ENCODE measurements at places on chromosomes 5 and 9.

DNA sequence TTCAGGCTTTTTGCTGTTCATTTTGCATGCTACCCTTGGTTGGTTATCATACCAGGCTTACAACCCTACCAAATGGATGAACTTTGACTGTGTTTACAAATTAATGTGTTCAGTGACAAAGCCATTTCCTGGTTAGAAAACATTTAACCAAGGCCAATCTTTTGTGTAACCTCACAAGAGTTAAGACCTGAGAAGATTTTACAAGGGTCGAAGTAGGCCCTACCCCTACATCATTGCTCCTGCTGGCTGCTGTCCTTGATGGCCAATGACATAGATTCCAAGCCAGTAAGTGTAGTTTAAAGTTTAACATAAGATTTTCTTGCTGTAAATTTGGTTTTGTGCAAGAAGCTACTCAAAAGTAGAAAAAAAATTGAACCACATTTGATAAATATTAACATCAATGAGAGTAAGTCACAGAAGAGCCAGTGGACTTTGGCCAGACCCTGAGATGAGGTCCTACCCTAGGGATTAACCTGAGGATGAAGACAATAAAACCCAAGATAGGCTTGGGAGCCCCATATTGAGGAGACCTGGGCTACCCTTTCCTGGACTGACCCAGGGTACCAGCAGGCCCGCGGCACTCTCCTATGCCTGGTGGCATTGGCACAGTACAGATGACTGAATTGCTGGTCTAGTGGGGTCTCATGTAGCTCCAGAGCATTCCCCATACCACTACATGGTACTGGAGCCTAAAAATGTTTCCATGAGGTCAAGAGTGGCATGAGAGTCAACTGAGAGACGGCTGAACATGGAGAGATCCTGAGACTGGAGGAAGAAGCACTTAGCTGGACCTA, 8.3 kb downstream of the C1QTNF3 start:
- DNase-seq: no peak

- DNase-seq: no peak
Measured at GRCh38 chr5:145983446-145983845, 47.1 kb downstream of the SH3RF2 start.

GRCh38 chr5:10914741-10915480, 153.9 kb upstream of the DAP start:
- no peak for DNase-seq

- DNase-seq: no peak
Measured at GRCh38 chr9:92632641-92633040, 37.3 kb downstream of the IPPK start.

DNA sequence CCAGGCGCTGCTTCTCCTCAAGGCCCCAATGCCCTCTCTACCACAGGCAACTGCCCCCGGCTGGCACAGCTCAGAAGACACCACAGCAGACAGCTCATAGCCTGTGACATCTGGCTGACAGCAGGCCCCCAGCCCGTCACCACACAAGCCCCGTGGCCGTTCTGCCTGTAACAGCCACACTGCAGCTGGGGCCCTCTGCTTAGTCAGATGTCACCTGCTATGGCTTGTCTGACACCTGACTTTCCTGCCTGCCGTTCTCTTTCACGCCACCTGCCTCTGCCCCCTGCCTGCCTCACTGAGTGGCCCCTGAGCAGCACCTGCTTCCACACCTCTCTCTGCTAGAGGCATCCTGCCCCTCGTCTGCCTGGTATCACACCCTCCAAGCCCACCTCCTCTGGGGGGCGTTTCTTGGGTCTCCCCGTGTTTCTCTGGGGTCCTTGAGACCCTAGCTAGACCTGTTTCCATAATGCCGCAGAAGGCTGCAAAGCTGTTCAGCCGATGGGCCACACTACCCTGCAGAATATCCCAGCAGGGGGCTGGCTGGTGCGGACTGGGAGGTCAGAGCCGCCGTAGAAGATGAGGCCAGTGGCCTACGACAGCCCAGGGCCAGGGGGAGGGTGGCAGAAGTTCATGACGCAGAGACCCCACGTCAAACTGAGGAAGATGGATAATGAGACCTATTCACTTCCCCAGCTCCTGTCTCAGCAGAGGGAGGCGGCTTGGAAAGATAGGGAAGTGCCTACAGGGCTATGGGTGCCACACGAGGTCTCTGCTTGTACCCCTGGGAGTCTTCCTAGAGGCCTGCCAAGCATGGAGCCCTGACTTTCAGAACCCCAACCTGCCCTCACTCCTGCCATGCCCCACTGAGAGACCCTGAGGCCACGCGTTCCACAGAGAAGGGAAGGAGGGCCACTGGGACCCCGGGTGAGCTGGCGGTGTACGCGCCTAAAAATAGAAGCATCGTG, 95.1 kb downstream of the ZNF354C start:
- no peak for DNase-seq

GRCh38 chr5:80757290-80757689, 102.5 kb upstream of the DHFR start:
- DNase-seq: no peak

- DNase-seq: no peak
Measured at GRCh38 chr5:149403923-149404745, 25.0 kb upstream of the IL17B start.

- no peak for DNase-seq
Measured at GRCh38 chr5:5941486-5941885, 436.9 kb downstream of the MED10 start.

DNA sequence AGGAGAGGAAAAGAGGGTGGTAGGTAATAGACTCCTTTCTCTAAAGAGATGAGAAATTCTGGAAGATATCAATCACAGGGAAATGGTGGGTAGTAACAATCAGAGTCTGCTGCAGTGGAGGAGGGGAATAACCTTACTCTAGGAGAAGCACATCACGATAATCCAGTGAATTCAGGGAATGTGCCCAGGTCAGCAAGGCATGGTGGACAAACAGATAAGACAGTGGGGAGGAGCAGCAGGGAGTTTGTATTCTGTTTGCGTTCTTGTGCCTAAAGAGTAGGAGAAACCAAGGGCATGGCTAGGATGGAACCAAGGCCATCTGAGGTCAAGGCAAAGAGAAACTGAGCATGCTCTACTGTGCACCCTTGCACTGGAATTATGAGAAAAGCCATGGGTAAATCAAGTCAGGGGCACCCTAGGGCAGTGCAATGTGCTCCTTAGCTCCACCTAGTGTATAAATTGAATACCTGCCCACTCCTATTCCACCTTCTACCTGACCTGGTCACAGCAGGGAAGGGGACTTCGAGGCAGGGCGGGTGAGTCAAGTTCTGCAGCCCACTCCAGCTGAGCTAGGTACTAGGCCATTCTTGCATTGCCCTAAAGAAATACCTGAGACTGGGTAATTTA, 31.6 kb downstream of the RETREG1 start:
- peak; percentile 49 for DNase-seq

DNA sequence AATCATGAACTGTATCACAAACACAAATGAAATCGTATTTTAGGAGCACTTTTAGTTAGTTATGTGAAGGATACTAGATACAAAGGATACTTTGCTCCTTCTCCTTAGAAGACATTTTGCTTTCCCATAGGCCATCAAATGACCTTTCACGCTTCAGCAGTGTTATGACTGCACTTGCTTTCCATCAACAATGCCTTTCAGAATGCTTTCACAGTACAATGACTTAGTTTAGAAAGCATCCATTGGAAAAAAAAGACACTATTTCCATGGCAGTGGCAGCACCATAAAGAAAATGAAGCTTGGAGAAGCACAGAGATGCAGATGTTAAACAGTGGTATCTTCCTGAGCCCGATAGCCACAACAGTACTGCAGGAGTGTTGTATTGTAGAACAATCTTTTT, 203.9 kb downstream of the PCSK1 start:
- DNase-seq: no peak

DNA sequence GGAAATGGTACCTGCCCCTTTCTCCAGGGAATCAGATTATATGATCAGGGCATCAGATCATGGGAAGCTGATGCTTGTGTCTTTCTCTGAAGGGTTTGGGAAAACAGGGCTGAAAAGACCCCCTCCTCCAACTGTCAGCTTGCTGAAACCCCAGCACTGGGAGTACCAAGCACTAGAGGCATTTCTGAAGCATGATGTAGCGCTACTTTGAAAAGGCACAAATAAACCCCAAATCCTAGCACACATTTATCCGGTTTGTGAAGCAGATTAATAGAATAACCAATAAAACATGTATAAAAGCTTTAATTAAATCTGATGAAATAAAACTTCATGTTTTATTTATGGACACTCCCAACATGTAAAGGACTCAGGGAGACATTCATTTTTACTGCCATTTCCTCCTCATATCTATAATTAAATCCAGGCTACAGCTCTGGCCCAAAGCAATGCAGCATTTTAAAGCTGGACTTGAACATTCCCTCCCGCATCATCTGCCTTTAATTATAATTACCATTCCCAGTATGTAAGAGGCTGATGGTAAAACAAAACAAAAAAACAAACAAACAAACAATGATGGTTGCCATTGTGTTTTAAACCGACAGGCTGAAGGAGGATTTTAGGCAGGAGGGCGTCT, 298.2 kb upstream of the RFX3 start:
- no peak for DNase-seq

DNA sequence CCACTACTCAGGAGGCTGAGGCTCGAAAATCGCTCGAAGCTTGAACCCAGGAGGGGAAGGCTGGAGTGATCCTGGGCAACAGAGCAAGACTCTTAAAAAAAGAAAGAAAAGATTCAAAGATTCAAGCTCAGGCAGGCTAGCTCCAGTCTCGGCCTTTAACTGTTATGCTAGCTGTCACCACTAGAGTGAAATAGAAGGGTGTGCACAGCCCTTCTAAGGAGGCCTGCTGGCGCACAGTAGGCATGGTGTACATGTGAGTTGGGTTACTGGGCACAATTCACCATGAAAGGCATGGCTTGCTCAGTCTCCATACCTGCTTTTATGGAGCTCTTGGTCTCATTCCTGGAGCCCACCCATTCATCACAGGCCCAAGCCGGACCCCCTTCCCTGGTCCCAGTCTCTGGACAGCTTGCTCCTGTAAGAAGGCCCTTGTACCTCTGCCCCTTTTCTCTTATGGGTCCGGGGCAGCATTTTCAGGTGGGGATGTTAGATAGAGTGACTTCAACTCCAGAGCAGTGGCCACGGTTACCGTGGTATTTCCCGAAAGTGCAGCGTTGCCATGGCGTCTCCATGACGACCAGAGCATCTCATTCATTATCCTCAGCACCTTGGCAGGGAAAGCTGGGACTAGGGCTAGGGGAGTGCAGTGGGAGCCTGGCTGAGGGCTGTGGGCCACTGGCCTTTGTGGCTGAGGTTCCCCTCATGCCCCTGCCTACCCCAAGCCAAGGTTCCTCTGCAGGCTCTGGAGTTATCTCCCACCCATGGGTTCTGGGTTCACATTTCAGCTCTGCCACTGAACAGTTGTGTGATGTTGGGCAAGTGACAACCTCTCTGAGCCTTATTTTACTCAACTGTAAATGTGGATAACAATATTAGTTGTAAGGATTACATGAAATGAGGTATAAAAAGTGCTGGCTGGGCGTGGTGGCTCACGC, 5.7 kb downstream of the NDST1 start:
- DNase-seq: no peak

- no peak for DNase-seq
Measured at GRCh38 chr9:115038178-115038577, 79.8 kb downstream of the TNC start.

- DNase-seq: no peak
Measured at GRCh38 chr5:147902609-147903115, 3.7 kb downstream of the C5orf46 start.

DNA sequence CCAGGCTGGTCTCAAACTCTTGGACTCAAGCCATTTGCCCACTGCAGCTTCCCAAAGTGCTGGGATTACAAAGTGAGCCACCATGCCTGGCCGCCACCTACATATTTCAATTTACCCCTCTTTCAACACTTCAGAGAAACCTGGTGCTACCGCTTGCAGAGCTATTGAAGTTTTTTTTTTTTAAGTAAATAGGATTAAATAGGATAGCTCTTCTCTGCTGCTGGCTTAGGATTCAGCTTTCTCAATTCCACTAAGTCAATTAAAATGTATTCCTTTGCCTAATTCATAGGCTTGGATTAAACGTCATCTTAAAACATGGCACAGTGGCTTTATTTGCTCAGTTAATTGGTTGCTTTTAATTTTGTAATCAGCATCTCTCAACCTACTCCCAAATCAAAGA, 41.0 kb downstream of the KIAA1191 start:
- no peak for DNase-seq

GRCh38 chr9:91628892-91629291, 205.3 kb upstream of the NFIL3 start:
- no peak for DNase-seq

- no peak for DNase-seq
Measured at GRCh38 chr5:115568668-115569067, 24.1 kb upstream of the FEM1C start.

GRCh38 chr5:6729386-6730310, 16.4 kb downstream of the TENT4A start:
- DNase-seq: no peak

DNA sequence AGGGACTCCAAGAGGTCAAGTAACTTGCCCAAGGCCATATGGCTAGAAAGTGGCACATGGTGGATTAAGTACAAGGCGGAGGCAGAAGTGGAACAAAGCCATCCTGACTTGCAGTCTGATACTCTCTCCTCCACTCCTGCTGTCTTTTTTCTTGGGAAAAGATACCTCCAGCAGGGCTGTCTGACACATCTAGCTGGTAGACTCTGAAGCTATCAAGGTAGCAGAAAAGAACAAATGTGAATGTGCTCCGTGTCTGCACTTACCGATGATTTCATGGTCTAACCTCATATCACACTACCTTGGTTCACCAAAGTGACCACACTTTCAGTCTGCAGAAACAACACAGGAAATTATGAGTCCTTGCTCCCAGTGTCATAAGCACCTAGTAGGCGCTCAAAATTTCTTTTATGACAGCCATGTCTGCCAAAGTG, 284.8 kb downstream of the CRB2 start:
- DNase-seq: no peak

- no peak for DNase-seq
Measured at GRCh38 chr5:126603402-126603991, 2.8 kb downstream of the PHAX start.

DNA sequence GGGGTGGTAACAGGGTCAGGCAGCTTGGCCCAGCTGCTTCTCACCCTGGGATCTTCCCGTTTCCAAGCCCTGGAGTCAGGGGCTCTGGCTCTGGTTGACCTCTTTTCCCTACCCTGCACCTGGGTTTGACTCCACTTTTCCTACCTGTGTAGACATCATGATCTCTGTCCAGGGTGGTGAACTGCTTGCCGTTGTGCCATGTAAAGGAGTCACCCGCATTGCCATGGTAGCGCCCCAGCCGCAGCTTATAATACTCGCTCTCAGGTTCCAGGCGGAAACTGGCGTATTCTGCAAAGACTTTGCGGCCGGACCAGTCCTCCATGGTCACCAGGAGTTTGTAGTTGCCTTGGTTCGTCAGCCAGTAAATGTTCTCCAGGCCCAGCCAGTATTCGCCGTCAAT, 30.9 kb downstream of the ANGPTL2 start:
- no peak for DNase-seq

- no peak for DNase-seq
Measured at GRCh38 chr5:154593071-154593470, 115.0 kb upstream of the HAND1 start.

DNA sequence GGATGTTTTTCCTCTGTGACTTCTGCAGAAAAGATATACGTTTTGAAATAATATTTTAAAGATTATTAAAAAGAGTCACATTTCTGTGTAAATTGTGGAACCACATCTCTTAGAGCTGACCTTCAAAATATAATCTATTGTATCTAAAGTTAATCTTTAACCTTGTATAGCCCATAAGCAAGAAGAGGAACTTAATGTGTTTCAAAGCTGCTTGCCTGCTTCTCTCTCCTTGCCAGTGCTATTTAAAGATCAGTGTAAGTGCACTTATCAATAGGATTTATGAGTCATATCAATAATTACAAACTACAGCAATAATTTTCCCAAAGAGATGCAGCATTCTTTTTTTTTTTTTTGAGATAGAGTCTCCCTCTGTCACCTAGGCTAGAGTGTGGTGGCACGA, 29.4 kb upstream of the GDA start:
- no peak for DNase-seq

GRCh38 chr5:16490911-16491310, 25.3 kb upstream of the ZNF622 start:
- no peak for DNase-seq

Measured in H7 (cell line).